Caki2 (cell line): ENCODE measurements at places on chromosomes 2 and 18. TPM values are rescaled to one million over a fixed set of nuclear protein-coding genes. Genes with fewer than 3 reads are reported as not detected.

- DNase-seq, result no peak
Measured at GRCh38 chr2:32925283-32925815, 21.4 kb upstream of the LTBP1 start.

GRCh38 chr2:173388795-173389194 lies 34.1 kb downstream of the CDCA7 start:
- no peak for DNase-seq

DNA sequence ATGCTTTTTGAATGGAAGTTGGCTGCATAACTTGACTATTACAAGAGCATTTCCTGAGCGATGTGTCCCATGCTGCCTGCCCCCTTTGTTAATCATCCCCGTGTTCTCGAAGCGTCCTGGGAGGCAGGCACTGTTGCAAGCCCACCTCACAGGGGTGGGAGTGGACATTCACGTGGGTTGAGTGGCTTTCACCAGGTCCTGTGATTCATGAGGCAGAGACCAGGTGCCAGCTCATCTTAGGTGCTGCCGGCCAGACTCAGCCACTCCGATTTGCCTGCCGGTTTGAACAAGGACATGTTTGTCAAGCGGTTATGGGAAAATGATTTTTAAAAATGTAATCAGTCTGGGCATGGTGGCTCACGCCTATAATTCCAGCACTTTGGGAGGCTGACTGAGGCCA lies 112.5 kb downstream of the ZNF532 start:
- no peak for DNase-seq

- DNase-seq, result no peak
Measured at GRCh38 chr18:45891806-45892205, 66.3 kb downstream of the SIGLEC15 start.

DNA sequence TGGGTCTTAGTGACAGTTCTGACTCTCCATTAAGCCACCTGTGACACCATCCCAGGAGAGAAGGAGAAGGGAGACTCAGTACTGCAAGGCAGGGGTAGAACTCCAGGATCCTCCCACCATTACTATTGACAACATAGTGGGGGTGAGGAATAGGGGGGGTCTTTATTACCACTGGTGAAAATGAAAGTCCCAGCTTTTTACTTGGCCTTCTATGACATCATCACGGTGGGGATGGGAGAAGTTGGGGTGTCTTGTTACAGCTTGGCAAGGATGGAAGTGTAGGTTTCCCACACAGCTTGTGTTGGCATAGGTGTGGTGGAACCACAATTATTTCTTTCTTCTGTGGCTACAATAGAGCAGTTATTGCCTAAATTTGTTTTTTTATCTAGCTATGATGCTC lies 203.9 kb upstream of the DTNA start:
- DNase-seq, result no peak

GRCh38 chr2:161381546-161381945 lies 34.6 kb upstream of the TBR1 start:
- DNase-seq, result no peak

DNA sequence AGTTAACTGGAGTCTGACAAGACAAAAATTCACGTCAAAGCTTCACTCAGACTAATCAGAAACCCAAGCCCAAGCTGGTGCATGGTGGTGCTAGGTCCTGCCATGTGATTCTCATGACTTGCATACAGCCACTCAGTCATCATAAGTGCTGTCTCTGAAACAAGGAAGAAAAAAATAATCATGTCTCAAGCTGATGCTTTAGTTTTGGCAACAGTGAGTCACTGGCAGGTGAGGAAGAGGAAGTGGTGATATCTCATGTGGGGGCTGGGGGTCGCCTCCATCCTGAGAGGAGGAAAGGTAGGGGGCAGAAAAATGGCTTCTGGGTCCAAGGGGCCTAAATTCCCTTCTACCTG lies 136.3 kb downstream of the TMEM163 start:
- no peak for DNase-seq

DNA sequence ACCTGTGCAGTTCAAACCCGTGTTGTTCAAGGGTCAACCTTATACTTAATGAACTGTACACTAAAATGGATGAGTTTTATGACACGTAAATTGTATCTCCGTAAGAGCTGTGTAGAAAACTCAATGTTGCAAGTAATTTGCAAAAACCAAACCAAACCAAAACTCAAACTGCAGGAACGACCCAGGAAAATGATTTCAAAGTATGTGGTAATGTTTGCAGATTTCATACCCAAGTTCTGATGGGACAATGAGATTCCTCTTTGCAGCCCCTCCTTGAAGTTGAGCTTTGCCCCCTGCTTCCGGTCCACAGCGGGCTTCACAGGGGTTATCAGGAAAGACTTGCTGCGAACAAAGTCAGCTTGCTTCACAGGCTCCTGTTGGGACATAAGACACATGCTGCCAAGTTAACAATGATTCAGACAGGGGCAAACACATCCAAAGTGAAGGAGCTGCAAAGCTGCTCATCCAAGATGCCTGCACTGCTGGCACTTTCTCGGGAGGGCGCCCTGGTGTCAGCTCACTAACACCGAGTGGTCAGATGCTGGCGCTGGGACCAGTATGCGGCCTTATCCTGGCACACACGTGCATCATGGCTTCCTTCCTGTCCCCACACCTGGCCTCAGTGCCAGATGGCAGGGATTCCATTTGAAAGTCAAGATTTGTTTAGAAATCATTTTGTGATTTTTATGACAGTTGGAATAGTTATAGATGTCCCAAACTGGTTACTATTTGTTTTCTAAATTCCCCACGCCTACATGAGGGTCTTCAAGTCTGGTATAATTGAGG lies 65.2 kb upstream of the MGAT4A start:
- DNase-seq, result no peak

GRCh38 chr2:174040417-174040701 lies 75.2 kb upstream of the SP3 start:
- DNase-seq, result no peak

DNA sequence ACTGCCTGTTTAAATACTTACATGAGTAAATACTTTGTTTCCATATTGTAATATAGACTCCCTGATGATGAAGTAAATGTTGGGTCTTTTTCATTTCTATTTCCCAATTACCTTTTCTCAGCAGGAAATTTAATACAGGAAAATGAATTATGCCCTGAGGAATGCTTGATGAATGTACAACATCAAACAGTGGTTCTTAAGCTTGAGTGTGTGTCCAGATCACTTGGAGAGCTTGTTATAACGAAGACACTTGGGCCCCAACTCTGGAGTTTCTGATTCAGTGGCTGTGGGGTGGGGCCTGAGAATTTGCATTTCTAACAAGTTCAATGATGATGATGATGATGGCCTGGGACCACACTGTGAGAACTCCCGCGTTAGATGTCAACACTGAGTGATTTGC lies 7.1 kb upstream of the ME2 start:
- no peak for DNase-seq

GRCh38 chr18:10421859-10422258 lies 32.6 kb upstream of the APCDD1 start:
- DNase-seq, result no peak

DNA sequence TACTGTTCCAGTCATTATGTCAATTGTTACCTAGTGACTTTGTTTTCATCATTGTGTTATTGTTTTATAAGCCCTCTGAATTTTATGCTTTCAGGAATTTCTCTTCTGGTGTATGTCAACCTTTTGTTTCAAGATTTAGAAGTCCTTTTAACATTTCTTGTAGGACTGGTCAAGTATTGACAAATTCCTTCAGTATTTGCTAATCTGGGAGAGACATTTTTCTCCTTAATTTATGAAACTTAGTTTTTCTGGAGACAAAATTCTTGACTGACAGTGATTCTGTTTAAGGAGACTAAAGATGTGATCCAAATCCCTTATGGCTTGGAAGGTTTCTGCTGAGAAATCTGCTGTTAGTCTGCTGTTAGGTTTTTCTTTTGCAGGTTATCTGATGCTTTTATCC lies 84.9 kb upstream of the NT5C1B start:
- DNase-seq, result no peak

- DNase-seq, result no peak
Measured at GRCh38 chr2:38262069-38262871, 114.8 kb downstream of the ATL2 start.

GRCh38 chr2:60861736-60862135 lies 19.6 kb upstream of the REL start:
- DNase-seq, result no peak

GRCh38 chr2:117963446-117963845 lies 50.4 kb downstream of the CCDC93 start:
- DNase-seq, result no peak

DNA sequence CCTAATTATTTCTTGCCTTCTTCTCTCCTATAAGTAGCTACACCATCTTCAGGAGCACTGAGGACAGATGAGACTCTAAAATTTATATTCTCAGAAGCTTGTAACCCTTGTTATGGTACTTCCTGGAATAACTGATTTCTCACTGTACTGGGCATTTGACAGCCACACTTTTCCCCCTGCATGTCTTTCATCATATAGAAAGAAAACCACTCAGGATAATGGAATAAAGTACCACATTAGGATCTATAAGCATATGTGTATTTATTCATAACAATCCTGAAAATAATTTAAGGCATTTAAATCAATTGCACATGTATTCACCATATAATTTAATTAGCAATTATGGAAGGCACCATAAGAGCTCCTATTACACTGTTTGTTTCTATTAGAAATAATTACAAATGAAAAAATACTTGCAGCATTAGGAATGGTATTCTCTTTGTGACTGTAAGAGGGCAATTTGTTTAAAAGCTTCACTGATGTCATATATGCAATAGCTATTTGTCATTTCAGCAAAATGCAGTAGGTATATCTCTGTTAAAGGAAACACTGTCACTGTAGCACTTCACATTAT lies 216.9 kb upstream of the FSHR start:
- no peak for DNase-seq

GRCh38 chr2:190948671-190949070 lies 65.3 kb downstream of the STAT1 start:
- peak; percentile 87 for DNase-seq

DNA sequence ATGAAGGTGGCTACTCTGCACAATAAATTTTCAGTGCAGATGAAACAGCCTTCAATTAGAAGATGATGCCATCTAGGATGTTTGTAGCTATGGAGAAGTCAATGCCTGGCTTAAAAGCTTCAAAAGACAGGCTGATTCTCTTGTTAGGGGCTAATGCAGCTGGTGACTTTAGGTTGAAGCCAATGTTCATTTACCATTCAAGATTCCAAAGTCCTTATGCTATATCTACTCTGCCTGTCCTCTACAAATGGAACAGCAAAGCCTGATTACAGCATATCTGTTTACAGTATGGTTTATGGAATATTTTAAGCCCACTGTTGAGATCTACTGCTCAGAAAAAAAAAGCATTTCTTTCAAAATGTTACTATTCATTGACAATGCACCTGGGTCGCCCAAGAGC lies 15.8 kb downstream of the TGFA start:
- no peak for DNase-seq

GRCh38 chr2:164620873-164621763 lies at the start of gene GRB14:
GRB14 (minus strand) TSS chr2:164621482; CDS start chr2:164621309, 173 bp downstream.
- DNase-seq, result peak; percentile 80

DNA sequence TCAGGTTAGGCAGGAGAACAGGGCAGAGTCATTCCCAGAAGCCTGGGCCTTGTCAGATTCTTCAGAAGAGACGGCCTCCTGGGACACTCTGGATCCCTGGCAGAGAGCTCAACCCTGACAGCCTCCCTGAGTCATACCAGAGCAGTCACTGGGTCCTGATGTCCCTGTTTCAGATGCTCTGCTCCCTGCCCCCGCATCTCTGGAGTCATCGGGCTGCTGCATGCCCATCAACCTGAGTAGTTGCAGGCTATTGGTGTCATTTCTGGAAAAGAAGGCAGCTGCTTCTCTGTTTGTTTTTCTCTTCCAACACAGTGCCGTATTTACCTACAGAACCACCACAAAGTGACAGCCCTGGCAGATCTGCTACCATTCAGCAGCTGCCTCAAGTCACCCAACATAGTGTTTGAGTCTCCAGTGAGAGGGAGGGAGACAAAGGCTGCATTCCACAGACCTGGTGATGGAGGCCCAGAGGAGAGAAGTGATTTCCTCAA lies 145.1 kb downstream of the B3GNT2 start:
- DNase-seq, result peak; percentile 63

GRCh38 chr18:78992041-78993011 lies 12.7 kb downstream of the SALL3 start:
- DNase-seq, result no peak

DNA sequence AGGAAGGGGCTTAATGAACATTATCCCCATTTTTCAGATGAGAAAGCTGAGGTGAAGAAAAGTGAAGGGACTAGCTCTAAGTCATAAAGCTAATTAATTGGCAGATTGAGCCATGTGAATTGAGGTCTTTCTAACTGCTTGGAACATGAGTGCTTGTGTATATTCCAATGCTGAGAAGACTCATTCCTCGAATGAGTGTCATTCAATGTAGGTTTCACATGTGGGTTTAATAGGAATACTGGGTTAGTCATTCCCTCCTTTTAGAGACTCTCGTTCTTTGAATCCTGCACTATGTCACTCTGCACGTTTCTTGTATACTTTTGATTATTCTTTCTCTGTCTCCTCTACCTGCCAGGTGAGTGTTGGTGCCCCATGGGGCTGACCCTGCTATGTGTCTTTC lies 218.2 kb downstream of the HRH4 start:
- DNase-seq, result no peak

DNA sequence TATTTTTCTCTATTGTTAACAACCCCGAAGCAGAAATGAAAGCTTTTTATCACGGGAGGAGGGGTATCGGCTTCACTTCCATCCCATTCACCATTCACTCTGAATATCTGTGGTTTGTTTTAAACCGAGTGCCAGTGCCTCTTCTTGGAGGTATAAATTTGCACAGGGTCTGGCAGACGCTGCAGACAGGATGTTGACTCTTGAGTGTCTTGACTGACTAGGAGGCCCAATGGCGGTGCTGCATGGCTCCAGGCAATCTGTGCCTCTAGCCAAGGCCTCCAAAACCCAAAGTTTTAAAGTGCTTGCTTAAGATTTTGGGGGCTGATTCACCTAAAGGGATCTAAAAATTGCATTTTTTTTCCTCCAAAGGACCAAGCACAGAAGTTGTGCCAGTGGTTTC lies 183.8 kb downstream of the LTBP1 start:
- no peak for DNase-seq

GRCh38 chr2:44528595-44528994 lies 166.8 kb downstream of the CAMKMT start:
- no peak for DNase-seq

DNA sequence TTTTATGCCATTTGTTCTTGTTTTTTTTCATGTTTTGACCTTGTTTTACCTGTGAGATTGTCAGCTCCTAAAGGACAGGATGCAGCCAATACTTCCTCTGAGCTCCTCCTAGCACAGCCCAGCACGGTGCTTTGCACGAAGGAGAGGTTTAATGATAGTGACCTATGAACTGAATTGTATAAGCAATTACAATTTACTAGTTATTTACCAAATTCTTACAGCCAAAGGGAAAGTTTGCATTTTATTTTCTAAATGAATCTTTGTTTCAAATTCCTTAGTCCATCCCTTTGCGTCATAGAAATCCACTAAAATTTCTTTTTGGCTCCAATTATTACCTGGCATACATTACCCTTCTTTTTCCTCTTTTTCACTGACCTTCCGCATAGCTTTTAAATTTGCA lies 326.1 kb downstream of the TDRD15 start:
- DNase-seq, result no peak

The ZSWIM2 gene
- not detected in 2 replicates for total RNA-seq

The AKAIN1 gene
- total RNA-seq, result not detected in 2 replicates

The FBXO48 gene
- total RNA-seq, result 0.44 and 0.52 TPM in 2 replicates

The CAPN13 gene
- total RNA-seq, result not detected in 2 replicates

The QPCT gene
- 8.5 and 12.1 TPM in 2 replicates for total RNA-seq

The IL36RN gene
- total RNA-seq, result not detected in 2 replicates

The B3GNT7 gene
- total RNA-seq, result 0.57 and 1.4 TPM in 2 replicates

The STPG4 gene
- 0.37 and 3.2 TPM in 2 replicates for total RNA-seq

The CPLX4 gene
- total RNA-seq, result not detected in 2 replicates

The MAP3K19 gene
- total RNA-seq, result not detected in 2 replicates

The FAP gene
- not detected in 2 replicates for total RNA-seq

The PCARE gene
- total RNA-seq, result not detected in 2 replicates

The UGT1A10 gene
- not detected in 2 replicates for total RNA-seq

The POTEI gene
- total RNA-seq, result not detected in 2 replicates
